HCT116 (cell line): ENCODE measurements at places on chromosomes 2 and 18. TPM values are rescaled to one million over a fixed set of nuclear protein-coding genes. Genes with fewer than 3 reads are reported as not detected.

DNA sequence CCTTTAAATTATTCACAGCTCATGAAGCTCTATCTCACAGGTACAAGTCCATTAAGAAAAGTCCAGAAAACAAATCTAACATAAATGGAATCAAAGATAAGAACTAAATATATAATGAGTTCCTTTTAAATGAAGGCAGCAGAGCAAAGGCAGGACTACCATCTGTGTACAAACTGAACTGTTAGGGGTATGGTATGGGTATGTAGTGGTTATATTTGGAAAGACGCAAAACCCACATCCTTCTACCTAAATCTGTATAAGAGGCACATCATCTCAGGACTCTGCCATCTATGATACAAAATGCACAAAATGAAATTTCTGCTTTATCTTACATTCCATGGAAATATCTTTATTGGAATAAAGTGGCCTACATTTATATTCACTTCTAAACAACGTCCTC, 59.9 kb downstream of the PDE11A start:
- H3K36me3 ChIP-seq = no peaks in the 10 kb centered on the region
- no peak for DNase-seq
- no peaks in the 10 kb centered on the region for H3K27me3 ChIP-seq
- no peak overlapping the region for H3K4me3 ChIP-seq
- no peak overlapping the region for H3K27ac ChIP-seq
- no peaks in the 10 kb centered on the region for H3K4me1 ChIP-seq

Gene DOCK10
- 0.54 TPM for total RNA-seq

- H3K4me1 ChIP-seq = peaks cover 13% of the 10 kb centered on the region
- H3K27ac ChIP-seq = no peak overlapping the region
- DNase-seq = peak; percentile 68
- no peak overlapping the region for H3K4me3 ChIP-seq
Measured at GRCh38 chr2:206915121-206915520, 24.2 kb upstream of the CPO start.

Gene UGT1A10
- total RNA-seq = not detected

- no peaks in the 10 kb centered on the region for H3K4me1 ChIP-seq
- no peak overlapping the region for H3K27ac ChIP-seq
- DNase-seq = no peak
- H3K4me3 ChIP-seq = no peak overlapping the region
- no peaks in the 10 kb centered on the region for H3K27me3 ChIP-seq
- H3K36me3 ChIP-seq = peaks cover 54% of the 10 kb centered on the region
Measured at GRCh38 chr2:64631771-64632170, 21.9 kb downstream of the SERTAD2 start.

DNA sequence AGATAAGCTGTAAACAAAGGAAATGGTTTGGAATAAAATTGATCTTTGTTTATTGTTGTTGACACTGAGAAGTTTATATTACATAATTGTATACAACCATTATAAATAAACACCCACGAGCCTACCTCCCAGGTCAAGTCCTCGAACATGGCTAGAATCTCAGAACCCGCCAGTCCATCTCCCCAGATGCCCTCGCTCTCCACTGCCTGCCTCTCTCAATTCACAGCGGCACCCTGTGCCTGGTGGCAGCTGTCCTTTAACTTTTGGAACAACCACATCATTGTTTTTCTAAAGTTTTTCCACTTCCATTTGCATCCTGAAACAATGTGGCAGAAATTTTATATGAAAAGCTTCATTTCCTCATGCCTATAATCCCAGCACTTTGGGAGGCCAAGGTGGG, 52.2 kb upstream of the OTOS start:
- H3K4me1 ChIP-seq = no peaks in the 10 kb centered on the region
- no peak for DNase-seq
- no peak overlapping the region for H3K27ac ChIP-seq

- no peak overlapping the region for H3K4me3 ChIP-seq
- DNase-seq = no peak
- no peaks in the 10 kb centered on the region for H3K36me3 ChIP-seq
- no peaks in the 10 kb centered on the region for H3K27me3 ChIP-seq
- no peak overlapping the region for H3K27ac ChIP-seq
Measured at GRCh38 chr2:235216901-235217300, 265.1 kb downstream of the SH3BP4 start.

Gene KIAA2012
- total RNA-seq = not detected

Gene HOXD11
- total RNA-seq = not detected

Gene AFF3
- 0.61 TPM for total RNA-seq

DNA sequence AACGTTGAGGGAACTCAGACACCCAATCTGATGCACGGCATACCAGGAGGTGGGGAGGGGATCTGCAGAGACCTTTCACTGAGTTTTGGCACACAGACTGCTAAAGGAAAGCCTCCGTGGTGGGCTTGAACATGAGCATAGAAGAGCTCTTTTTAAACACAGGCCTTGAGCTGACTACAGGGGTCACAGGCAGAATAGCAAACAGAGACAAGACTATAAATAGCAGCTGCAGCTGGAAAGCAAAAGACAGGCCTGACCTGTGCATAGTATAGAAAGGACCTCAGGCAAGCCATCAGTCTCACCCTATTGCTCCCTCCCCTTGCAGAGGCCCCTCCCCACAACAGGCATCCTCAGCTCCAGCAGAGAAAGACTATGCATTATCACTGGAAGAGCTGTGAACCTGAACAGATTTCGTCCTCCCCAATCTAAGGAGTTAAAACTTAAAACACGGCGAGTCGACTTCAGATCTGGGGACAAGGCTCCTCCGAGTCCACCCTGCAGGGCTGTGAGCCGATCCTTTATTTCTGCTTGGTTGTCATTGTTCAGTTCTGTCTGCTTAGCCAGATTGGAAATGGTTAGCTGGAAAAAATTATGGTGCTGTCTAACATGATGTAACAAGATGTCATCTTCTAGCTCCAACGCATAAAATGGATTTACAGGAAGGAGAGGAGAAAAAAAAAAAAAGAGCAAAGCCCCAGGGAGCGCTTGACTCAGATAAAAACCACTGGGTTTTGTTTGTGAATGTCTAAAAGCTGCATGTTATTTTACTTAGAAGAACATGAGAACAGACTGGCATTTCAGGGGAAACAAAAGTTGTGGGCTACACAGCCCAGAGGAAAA, 25.2 kb upstream of the LCLAT1 start:
- no peak overlapping the region for H3K27ac ChIP-seq
- H3K36me3 ChIP-seq = no peaks in the 10 kb centered on the region
- DNase-seq = no peak

Gene FBXO41
- 34.9 TPM for total RNA-seq

- H3K4me1 ChIP-seq = no peaks in the 10 kb centered on the region
- no peak overlapping the region for H3K4me3 ChIP-seq
- H3K27ac ChIP-seq = no peak overlapping the region
- no peaks in the 10 kb centered on the region for H3K27me3 ChIP-seq
- H3K36me3 ChIP-seq = no peaks in the 10 kb centered on the region
Measured at GRCh38 chr2:19158211-19158610, 200.2 kb downstream of the OSR1 start.

Gene RAX
- not detected for total RNA-seq

Gene TEKT4
- total RNA-seq = not detected

DNA sequence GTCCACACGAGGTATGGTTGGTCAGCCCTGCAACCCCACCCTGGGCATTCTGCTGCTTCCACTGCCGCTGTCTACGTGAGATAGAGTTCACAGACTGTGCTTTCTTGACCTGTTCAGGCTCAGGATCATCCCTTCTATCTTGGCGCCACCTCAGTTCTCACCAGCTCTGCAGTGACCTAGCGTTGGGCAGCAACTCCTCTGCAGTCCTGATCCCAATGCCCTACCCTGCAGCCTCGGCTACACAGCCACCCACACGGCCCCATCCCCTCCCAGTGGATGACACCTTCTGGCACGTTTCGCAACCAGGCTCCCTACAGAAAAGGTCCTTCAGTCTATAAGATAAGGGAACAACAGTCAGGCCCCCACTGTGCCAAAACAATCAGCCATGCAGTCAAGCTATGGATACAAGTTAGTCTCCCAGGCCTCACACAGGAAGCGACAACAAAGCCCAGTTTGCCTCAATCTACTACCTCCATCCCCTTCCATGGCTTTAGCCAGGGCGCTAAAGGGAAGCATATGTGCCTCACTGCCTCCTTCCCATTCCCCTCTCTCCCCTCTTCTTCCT, 317.9 kb upstream of the PKDCC start:
- no peaks in the 10 kb centered on the region for H3K36me3 ChIP-seq
- H3K27me3 ChIP-seq = peaks cover 37% of the 10 kb centered on the region
- DNase-seq = no peak
- no peak overlapping the region for H3K4me3 ChIP-seq

DNA sequence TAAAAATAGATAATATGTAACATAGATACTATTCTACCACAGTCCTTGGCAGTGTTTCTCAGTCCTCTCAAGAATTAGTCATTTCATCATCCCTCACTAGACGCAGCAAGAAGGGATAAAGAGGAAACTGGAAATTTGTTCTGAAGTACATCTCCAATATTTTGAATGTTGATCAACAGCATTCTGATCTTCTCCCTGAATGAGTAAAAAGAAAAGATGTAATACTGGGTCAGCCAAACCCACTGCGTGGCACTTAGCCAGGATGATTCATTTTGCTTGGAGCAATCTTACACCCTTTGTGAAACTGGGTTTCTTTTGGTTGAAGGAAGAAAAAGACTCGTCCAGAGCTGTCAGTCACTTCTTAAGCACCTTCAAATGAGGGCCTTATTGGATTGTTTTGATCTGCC, 54.1 kb downstream of the TAF1B start:
- no peak overlapping the region for H3K4me3 ChIP-seq
- peaks cover 25% of the 10 kb centered on the region for H3K4me1 ChIP-seq
- peak; percentile 65 for DNase-seq
- H3K27ac ChIP-seq = no peak overlapping the region; the same call in 1 of the 2 replicates
- H3K36me3 ChIP-seq = no peaks in the 10 kb centered on the region

Gene UPP2
- total RNA-seq = not detected

Gene LONRF2
- 1.6 TPM for total RNA-seq

Gene CENPA
- total RNA-seq = 45.8 TPM

Gene LIMS4
- total RNA-seq = 1.1 TPM
